ENCODE measurements at places on chromosomes 5 and 9.

DNA sequence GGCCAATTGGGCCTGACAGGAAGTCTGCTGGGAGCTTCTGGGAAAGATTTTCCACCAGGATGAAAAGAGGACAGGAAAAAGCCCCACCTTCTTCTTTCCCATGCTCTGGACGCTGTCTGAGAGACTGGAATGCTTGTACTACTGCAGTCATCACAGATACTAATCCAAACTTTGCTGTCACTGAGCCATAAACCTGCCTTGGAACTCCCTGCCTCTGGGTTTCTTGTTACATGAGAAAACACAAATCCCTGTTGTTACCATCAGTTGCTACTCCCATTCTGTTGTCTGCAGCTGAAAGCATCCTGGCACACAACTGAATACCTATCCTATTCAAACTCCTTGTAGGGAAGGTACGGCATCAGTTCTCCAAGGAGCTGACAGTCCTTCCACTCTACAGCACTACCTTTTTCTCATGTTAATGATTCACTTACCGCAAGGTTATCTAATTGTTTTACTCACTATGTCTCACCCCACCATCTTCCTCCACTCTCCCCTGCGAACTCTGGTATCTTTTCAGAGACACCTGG is 167.5 kb downstream of the CDK5RAP2 start:
- DNase-seq = no peak

GRCh38 chr5:118314931-118315330 is 673.4 kb downstream of the DTWD2 start:
- no peak for DNase-seq

DNA sequence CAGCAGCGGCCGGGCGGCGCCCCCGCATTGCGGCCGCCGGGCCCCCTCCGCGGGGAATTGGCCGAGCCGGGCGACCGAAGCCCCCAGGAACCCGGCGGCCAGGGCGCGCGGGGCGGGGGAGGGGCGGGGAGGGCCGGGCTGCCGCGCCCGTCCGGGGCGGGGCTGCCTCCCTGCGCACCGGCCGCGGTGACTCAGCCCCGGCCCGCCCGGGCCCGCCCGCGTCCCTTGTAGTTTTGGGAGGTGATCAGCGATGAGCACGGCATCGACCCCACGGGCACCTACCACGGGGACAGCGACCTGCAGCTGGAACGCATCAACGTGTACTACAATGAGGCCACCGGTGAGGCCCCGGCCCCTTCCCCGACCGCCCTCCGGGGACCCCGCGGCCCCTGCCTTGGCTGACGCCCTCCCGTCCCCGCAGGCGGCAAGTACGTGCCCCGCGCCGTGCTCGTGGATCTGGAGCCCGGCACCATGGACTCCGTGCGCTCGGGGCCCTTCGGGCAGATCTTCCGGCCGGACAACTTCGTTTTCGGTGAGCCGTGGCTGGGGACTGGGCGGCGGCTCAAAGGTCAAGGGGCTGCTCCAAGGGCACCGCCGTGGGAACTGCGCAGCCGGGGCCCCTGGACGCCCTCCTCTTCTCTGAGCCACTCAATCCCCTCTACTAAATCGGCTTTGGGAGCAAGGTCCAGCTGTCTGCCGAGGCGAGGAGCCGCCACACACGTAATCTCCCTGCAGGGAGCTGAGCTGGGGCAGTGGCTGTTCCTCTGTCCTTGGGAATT is 592 bp downstream of the TUBB4B start:
- DNase-seq = peak; percentile 55

- no peak for DNase-seq
Measured at GRCh38 chr9:91119679-91120078, 242.0 kb downstream of the AUH start.

DNA sequence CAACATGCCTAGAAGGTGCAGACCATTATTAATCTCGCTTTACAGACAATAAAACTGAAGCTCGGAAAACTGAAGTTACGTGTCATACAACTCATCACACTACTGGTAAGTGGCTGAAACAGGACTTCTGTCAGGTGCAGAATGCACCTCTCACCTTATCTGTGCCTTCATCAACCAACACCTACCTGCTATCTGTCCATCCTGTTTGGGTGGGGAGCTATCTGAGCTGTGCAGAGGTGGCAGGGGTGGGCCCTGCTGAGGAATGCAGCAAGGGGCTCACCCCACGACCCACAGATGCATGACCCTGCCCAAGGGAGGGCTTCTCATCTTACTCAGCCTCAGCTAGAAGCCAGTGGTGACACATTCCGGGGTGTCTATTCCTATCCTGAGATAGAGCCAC is 81.6 kb downstream of the SLIT3 start:
- no peak for DNase-seq

GRCh38 chr9:123164285-123164684 is 104.1 kb downstream of the STRBP start:
- no peak for DNase-seq

GRCh38 chr5:142758062-142758795 is 11.9 kb upstream of the ARHGAP26 start:
- DNase-seq = no peak
